Fibroblast of the conjunctiva (primary cell): ENCODE measurements at places on chromosomes 7 and 10.
A peak's percentile ranks its signal among the peaks of the same experiment; 100 is the strongest.

DNA sequence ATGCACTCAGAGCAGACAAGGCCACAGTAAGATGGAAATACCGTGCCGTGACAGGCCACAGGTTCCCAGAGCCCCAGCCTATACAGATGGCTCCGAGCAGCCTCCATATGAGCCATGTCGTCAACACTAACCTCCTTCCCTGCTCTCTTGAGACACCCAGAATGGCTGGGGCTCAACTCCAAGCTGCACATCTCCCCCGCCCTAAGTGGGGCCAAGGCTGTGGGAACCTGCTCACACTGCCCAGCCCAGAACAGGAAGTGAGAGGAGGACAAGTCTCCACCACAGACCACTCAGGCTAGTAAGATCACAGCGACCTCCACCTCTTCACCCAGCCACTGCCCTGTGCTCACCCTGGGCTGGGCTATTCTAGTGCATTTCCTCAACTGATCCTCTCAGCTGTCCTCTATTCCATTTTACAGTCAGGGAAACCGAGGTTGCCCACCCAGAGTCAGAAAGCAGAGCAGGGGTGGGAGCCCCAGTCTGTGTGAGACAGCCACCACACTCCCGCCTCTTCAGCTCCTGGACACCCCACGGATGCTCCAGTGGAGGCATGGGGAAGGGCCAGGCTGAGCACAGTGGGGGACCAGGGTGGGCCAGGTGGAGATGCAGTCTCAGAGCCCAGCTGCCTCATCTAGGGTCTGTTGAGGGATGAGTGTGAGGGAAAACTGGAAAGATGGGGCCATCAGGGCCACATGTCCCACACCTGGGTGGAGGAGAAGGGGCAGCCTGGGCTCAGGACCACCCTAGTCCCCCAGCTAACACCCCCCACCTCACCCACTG, 11.6 kb downstream of the GRID1 start:
- no peak for DNase-seq

DNA sequence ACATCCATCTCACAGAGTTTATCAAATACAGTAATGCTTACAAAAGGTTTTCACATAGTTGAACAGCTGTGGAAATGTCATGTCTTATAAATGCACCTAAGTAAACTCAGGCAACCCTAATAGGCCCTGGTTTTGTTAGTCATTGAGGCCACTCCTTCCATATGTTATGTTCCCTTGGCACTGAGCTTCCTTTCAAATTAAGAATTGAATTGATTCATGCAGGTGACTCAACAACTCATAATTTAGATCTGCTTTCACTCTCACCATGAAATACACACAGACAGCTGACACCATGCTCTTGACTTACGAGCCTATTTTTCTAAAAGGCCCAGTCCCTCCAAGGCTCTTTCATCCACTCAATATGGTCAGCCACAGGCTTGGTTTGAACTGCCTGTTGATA, 476.9 kb downstream of the KCNMA1 start:
- peak; percentile 65 for DNase-seq

GRCh38 chr10:109853921-109854320, 69.4 kb downstream of the XPNPEP1 start:
- no peak for DNase-seq

- DNase-seq: no peak
These were observed 42.4 kb downstream of the MRPS33 start for GRCh38 chr7:140972344-140972743.

DNA sequence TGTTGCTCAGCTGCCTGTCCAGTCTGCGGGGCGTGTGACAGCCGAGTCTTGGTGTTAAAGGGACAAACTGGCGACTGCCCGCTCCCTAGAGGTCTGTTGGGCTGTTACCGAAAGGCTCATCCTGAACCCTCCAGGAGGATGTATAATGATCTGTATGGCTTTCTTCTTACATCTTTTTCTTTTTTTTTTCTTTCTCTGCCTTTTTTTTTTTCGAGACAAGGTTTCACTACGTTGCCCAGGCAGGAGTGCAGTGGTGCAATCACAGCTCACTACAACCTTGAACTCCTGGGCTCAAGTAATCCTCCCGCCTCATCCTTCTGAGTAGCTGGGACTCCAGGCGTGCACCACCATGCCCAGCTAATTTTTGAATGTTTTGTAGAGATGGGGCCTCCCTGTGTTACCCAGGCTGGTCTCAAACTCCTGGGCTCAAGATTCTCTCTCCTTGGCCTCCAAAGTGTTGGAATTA, 857 bp downstream of the INTS15 start:
- DNase-seq: no peak

GRCh38 chr7:16804674-16805439, at the start of gene AGR2:
AGR2 (minus strand) TSS chr7:16804999; CDS start chr7:16801796, 3,203 bp downstream.
- DNase-seq: no peak

GRCh38 chr10:91643700-91644099, 10.8 kb upstream of the PPP1R3C start:
- no peak for DNase-seq

- DNase-seq: no peak
These were observed 11.7 kb upstream of the MKI67 start for GRCh38 chr10:128137877-128138276.

DNA sequence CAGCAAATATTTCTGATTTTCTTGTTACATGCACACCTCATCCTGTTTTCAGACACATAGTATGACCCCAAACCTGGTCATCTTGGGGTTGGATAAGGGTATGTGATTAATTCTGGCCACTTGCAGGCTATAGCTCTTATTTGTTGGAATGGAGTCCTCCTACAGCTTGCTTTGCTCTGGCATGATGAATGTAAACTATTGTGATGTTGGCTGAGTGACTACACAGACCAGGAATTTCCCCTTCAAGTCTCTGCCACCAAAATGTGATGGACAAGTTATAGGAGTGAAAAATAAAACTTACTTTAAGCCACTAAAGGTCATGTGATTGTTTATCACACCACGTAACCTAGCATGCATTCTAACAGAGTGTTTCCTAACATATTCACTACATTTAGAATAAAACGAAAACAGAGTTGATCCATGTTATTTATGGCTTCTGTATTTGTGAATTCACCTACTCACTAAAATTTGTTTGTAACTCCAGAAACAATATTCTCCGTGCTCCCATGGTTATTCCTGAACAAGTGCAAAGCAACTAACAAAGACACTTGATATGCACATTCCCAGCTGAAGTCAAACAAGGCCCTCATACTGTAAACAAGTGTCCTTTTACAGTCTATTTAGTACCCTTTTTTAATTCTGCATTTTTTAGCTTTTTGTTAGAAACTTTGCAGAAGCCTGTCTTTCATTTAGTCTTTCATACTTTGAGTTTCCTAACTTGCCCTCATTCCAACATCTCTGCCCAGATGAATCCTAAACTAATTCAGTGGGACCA, 599.2 kb upstream of the PCDH15 start:
- DNase-seq: no peak

- DNase-seq: peak; percentile 45
These were observed 12.5 kb downstream of the SFRP5 start for GRCh38 chr10:97759158-97759887.

DNA sequence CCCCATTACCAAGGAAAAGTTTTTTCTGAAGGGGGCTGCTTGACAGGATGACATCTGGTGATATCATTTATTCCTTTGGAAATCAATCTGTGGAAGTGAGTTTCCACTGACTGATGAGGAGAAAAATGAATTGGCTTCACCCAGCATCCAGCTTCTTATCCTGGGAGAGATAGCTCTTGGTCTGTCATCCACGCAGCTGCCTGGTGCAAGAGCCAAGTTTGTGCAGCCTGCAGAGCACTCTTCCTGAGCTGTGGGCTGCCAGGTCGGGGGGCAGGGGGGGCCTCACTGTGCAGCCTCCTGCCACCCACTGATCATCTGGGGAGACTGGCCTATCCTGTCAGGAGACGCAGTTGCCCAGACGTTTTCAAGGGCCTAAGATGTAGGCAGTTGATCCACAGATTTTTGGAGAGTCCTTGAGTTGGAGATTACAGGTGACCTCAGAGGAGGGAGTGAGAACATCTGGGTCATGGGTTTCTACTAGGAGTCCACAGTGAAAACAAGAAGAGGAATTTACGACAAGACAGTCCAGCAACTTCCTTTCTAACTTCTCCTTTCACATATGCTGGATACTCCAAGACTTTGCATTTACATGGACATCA, 75.4 kb downstream of the EGFR start:
- no peak for DNase-seq

DNA sequence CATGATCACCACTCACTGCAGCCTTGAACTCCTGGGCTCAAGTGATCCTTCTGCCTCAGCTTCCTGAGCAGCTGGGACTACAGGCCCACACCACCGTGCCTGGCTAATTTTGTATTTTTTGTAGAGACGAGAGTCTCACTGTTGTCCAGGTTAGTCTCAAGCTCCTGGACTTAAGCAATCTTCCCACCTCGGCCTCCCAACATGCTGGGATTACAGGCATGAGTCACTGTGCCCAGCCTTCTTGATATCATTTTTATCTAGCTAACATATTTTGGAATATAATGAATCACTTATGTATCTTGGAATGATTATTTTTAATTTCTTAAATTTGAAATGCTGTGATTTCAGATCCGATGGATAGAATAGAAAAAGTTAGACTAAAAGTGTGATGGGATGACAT, 18.4 kb downstream of the ARL4A start:
- no peak for DNase-seq
